ENCODE measurements at places on chromosomes 13 and 19.
A peak's percentile ranks its signal among the peaks of the same experiment; 100 is the strongest.

- peak; percentile 25 for DNase-seq
These were observed 71.9 kb downstream of the WASF3 start for GRCh38 chr13:26629260-26629825.

GRCh38 chr13:31987535-31988170 lies 43.9 kb upstream of the FRY start:
- peak; percentile 45 for DNase-seq

GRCh38 chr13:29497137-29497654 lies 98.3 kb downstream of the SLC7A1 start:
- no peak for DNase-seq

DNA sequence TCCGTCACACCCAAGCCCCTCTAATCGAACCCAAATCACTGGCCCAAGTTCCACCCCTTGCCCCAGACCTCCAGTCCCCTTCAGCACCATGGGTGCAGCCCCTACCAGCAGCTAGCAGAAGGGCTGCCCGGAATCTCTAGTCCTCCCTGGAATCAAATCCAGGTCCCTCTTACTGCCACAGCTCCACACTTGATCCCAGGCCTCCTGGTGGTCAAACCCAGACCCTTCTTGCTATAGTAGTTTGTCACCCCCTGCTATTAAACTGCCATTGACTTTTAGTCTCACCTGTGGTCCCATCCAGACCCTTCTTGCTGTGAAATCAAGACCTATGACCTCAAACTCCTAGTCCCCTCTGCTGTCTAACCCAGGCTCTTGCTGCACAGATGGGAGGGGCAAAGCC lies 8.7 kb downstream of the HIPK4 start:
- no peak for DNase-seq

DNA sequence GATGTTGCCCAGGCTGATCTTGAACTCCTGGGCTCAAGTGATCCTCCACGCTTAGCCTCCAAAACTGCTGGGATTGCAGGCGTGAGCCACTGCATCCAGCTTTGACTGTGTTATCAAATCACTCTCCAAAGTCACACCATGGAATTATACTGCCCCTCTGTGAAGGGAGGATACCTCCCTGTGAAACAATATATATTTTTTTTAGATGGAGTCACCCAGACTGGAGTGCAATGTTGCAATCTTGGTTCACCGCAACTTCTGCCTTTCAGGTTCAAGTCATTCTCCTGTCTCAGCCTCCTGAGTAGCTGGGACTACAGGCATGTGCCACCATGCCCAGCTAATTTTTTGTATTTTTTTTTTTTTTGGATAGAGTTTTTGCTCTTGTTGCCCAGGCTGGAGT lies 7.7 kb downstream of the TYK2 start:
- peak; percentile 100 for DNase-seq

GRCh38 chr13:77047649-77048343 lies 20.8 kb upstream of the FBXL3 start:
- DNase-seq = no peak

- peak; percentile 73 for DNase-seq
These were observed 44.2 kb downstream of the WASF3 start for GRCh38 chr13:26601669-26602068.

DNA sequence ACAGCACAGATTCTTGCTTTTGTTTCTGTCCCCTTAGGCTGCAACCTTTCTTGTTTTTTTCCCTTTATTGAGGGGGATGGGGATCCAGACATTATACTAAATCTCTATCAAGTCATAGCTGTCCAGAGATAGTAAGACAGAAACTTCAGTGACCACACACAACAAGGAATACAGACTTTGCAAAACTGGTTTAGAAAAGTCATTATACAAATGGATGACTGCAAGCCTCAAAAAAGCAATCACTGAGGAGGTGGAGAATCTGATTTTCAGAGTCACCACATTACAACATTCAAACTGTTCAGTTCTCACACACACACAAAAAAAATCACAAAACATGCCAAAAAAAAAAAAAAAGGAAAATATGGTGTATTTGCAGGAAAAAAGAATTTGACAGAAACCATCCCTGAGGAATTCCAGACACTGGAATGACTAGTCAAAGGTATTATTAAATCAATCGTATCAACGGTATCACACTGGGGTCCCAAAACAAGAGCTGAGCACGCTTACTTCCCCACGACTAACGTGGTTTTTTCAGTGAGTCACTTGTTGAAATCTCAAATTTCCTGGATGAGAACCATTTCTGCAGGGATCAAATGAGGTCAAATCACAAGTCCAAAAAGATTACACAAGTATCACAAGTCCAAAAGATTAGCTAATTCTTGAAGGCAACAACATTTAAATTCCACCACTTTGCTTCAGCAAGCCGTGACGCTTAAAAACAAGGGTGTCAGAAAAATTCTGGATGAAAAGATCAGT lies 41.2 kb downstream of the USP12 start:
- DNase-seq = peak; percentile 60

- DNase-seq = no peak
These were observed 2.6 kb downstream of the ISYNA1 start for GRCh38 chr19:18435178-18435841.

GRCh38 chr13:45886466-45886865 lies 34.9 kb upstream of the SIAH3 start:
- DNase-seq = no peak

GRCh38 chr13:22218797-22219196 lies 547.9 kb downstream of the FGF9 start:
- no peak for DNase-seq

GRCh38 chr13:27203186-27203585 lies 31.6 kb upstream of the USP12 start:
- peak; percentile 39 for DNase-seq

DNA sequence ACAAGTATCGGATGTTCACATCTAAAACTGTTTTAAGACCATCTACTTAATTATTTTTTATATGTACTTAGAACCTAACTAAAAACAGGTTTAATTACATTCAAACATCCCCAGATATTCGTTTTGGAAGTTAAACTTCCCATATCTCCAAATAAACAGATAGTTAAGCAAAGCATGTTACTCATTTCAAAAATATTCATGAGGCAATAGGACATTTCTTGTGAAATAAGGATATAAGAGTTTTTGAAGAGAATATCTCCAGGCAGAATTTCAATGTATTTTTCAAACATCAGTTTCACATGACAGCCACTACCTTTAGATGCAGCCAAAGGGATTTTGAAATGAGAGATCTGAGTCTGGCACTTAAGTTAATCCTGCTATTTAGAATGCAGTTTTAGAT lies 697.5 kb downstream of the SLITRK1 start:
- DNase-seq = no peak

GRCh38 chr19:27741236-27741635 lies 1471.7 kb downstream of the UQCRFS1 start:
- DNase-seq = no peak

- DNase-seq = no peak
These were observed 42.5 kb upstream of the SHKBP1 start for GRCh38 chr19:40534148-40534547.

GRCh38 chr13:20294497-20294896 lies 62.4 kb upstream of the GJB6 start:
- DNase-seq = peak; percentile 51

DNA sequence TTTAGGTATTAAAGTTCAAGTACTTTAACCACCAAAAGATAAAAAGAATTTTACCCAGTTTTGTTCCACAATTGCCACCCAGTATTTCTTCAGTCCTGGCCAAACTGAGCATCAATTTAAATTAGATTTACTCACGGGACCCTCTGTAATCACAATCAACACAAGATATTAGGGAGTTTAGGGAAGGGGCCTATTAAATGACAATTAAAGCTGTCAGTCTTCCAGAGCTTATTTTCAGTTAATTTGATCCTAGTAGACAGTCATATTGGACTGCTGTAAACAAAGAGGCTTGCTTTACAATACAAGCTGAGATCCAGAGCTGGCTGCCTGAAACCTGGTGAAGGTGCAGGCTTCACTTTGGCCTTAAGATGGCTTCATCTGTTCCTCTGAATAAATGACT lies 321.2 kb upstream of the NBEA start:
- DNase-seq = no peak

GRCh38 chr19:40836754-40837429 lies 13.4 kb downstream of the CYP2A6 start:
- DNase-seq = no peak

- peak; percentile 57 for DNase-seq
These were observed 41.2 kb upstream of the USPL1 start for GRCh38 chr13:30576528-30576927.

- DNase-seq = no peak
These were observed 14.6 kb downstream of the ACER1 start for GRCh38 chr19:6318772-6319171.

DNA sequence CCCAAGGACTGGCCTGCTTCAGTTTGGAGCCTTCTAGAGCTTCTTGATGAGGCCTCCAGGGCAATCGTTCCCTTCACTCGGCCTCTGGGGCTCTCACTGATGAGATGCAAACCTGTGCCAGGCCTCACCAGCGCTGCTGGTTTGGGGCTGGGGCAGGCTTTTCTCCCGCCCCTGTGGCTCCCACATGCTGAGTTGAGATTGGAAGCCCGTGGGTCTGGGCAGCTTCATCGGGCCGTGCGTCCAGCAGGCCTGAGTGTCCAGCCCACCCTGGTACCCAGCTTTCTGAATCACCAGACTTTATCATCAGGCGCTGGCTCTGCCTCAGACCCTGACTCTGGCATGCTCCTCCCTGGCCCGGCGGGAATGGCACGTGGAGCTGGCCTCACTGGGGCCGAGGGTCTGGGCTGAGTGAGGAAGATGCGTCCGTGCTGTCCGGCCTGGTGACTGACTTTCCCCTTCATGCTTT lies 4.3 kb downstream of the CALM3 start:
- DNase-seq = no peak

GRCh38 chr13:23748109-23748990 lies 140.8 kb downstream of the MIPEP start:
- DNase-seq = no peak

- DNase-seq = no peak
These were observed 16.2 kb upstream of the TNFRSF19 start for GRCh38 chr13:23554000-23554399.

DNA sequence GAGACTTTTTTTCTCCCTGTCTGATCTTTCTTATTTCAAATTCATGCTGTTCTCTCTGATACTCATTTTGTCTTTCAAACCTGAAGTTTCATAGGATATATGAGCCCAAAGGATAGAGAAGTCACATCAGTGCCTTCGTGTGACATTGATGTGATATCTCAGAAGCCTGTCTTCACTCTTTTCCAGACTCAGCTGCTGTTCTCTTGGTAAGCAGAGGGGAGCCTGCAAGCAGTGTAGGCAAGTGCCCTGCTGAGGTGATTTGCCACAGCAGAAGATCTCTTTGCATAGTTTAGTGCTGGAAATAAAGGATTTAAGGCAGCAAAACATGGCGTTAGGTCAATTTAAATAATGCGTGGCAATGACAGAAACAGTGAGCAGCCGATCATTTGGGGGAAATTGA lies 346.7 kb downstream of the ITGBL1 start:
- DNase-seq = no peak

GRCh38 chr19:9474975-9475374 lies 23.4 kb downstream of the ZNF560 start:
- DNase-seq = no peak

DNA sequence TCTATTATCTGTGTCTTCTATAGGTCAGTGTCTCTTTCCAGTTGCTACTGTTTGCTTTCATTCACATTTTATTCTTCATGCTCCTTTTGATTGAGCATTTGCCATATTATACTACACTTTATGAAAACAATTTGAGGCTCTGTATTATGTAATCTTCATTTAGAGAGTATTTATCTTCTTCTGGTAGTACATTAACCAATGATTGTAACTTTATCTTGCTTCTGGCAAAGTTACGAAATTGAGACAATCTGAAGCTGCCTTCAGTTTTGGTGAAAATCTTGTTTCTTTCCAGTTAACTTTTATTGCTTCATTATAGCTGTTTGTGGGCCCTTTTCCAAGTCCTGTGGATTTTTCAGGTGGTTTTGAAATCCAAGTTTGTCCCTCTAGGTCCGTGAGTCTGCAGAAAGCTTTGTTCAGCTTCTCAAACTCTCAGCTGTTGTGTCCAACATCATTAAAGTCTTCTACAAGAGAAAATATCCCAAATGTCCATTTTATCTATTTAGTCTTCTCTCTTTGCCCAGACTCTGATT lies 1255.4 kb upstream of the SPRY2 start:
- DNase-seq = no peak

GRCh38 chr13:30739761-30740642 lies 4.7 kb downstream of the ALOX5AP start:
- DNase-seq = peak; percentile 85

- peak; percentile 16 for DNase-seq
These were observed 23.1 kb downstream of the SIGLEC5 start for GRCh38 chr19:51607077-51607476.

DNA sequence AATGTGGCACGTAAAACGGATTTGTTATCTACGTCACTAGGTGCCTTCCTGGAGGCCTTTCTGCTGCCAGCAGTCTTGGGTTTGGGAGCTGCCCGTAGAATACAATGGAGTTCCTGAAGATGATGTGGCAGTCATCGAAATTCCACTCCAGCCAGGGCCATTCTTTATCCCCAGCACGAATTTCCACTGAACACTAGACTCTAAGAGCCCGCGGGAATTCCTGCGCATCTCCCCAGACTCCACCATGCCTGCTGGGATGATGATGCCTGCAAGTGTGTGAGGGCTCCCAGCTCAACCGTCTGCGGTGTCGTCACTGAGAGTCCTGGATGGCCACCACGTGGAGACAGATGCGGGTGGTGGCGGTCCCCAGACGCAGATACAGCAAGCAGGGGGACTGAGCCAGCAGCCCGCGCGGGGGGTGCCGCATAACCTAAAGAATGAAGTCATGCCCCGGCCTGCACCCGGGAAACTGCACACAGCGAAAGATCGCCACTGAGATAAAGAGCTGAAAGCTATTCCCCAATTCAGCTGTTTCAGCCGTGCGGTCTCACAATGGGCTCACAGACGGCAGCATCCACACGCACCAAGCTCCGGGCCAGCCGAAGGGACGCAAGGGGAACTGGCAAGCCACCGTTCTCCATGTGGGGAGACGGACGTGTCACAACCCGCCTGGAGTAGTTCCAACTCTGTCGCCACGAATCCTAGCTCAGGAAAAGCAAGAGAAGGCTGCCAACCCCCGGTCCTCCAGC lies 41.1 kb downstream of the COL4A1 start:
- no peak for DNase-seq

- no peak for DNase-seq
These were observed 37.4 kb upstream of the ZNF527 start for GRCh38 chr19:37333457-37333856.

DNA sequence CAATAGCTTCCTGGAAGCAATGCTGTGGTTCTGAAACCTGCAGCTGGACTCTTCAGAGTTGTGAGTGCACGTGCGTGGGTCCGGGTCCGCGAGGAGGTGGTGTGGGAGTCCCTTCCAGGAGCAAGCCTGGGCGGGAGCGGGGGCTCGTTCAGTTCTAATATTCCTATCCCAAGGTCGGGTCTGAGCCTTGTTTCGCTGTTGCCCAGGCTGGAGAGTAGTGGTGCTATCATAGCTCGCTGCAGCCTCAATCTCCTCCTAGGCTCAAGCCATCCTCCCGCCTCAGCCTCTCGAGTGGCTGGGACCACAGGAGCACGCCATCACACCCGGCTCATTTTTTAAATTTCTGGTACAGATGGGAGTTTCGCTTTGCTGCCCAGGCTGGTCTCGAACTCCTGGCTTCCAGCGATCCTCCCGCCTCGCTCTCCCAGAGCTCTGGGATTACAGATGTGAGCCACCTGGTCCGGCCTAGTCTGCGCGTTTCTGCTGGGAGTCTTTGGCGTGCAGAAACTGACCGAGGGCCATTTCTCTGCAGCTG lies 625 bp downstream of the ZFP82 start:
- no peak for DNase-seq

Data from NB4 (cell line).